ENCODE measurements at places on chromosomes 5 and 9.

GRCh38 chr5:60700416-60700757 lies 421 bp upstream of the DEPDC1B start:
- DNase-seq, result no peak

DNA sequence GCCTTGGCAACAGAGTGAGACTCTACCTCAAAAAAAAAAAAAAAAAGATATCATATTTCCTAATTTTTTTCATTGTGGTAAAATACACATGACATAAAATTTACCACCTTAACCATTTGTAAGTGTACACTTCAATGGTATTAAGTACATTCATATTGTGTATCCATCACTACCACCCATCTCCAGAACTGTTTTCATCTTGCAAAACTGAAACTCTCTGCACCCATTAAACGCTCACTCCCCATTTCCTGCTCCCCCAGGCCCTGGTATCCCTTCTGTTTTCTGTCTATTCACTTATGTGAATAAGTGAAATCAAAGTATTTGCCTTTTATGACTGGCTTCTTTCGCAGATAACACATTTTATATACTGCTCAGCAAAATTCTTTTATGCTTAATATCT lies 12.8 kb downstream of the LRRC8A start:
- no peak for DNase-seq

- DNase-seq, result no peak
Measured at GRCh38 chr9:133876836-133877235, 115.3 kb downstream of the VAV2 start.

- no peak for DNase-seq
Measured at GRCh38 chr5:178511172-178511571, 79.0 kb downstream of the COL23A1 start.

DNA sequence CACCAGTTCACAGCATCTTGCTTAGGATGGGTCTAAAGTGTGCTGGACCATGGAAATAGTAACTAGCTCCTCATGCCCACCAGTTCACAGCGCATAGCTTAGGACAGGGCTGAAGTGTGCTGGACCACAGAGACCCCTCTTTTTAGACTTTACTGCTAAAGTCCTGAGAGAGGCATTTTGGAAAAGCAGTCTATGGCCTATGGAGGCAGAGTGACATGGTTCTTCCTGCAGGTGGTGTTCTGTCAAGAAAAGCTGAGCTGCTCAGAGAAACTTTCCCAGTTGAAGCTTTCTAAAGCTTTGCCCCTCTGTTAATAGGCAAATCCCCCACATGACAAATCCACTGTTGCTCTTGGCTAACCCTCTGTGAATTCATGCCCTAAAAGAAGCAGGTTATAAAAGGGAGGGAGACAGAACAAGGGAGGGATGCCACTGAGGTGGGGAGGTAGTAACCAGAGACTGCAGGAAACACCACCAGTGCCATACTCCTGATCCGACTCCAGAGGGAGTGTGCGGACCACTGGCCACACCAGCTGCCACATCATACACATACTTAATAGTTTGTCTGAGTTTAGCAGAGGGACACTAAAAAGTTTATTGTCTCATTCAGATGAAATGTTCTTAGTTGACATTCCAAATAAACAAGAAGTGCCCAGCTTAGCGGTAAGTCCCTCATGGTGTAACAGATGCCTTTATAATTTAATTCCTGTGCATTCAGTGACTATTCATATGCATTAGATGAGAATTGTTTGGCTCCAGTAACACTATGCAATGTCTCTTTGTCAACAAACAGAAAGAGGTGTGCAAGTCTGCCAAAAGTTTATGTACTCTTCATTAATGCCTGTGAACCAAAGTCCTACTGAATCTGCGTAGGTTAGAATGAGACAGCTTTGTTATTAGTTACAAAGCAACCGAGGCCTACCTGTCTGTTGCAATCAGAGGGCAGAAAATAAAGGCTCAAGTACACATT lies 236.2 kb upstream of the NFIL3 start:
- peak; percentile 43 for DNase-seq

DNA sequence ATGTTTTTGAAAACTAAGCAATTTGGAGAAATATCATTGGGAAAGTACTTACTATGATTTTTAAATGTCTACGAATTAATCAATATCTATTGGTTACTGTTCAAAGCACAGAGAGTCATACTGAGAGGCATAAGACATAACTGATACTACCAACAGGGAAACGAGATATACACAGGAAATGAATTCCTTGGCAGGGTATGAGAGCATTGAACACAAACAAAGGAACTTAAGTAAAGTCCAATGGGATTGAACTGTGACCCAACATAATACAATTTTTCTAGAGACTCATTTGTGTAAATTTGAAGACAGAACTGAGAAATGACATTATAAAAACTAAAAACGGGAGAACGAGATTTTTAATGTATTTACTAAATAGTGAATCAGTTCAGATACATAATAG lies 1.3 kb upstream of the ITGA1 start:
- no peak for DNase-seq

Data from iris pigment epithelial cell (primary cell).